Heart left ventricle (tissue), 16 donors: ENCODE measurements at places on chromosomes 4 and X. TPM values are rescaled to one million over a fixed set of nuclear protein-coding genes. Genes with fewer than 3 reads are reported as not detected.

DNA sequence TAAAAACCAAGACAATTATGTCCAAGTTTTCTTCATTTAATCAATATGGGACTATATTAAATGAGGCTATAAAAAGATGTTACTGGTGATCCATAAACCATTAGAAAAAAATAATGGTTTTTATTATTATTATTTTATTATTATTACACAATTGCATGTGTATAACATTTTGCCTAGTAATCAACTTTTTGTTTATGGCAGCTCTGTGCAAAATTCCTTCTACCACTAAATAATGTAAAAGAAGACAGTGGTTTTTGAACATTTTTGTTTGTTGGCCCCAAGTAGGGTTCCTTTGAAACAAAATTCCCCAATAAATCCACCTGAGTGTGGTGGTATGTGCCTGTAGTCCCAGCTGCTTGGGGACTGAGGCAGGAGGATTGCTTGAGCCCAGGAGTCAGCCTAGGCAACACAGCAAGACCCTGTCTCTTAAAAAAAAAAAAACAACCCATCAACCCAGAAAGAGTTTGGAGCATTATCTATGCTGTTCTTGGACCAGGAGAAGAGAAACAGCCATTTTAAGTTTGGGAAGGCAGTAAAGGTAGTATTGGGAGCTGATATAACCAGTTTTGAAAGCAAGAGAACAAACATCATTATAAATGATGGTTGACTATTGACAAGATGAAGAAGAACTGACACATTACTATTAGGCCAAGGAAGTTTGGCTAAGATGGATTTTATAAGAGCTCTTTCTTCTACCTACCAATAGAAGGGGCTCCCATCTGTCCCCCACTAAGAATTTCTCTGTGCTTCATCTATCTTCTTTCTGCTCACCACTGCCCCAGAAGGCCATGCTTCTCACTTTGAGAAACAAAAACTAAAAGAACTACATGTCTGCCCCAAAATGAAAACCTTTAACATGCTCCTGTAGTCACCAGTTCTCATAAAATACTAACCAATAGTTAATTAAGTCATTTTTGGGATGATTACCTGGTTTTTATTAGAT is 2.2 kb downstream of the TMEM156 start:
- no peak overlapping the region for H3K4me3 ChIP-seq
- H3K36me3 ChIP-seq, result no peaks in the 10 kb centered on the region
- no peak for DNase-seq
- H3K27ac ChIP-seq, result no peak overlapping the region
- no peaks in the 10 kb centered on the region for H3K27me3 ChIP-seq

BST1 gene
- total RNA-seq, result 8.4 TPM

GRCh38 chr4:175998782-175999181 is 66.9 kb upstream of the WDR17 start:
- H3K4me3 ChIP-seq, result no peak overlapping the region
- no peaks in the 10 kb centered on the region for H3K36me3 ChIP-seq
- DNase-seq, result no peak
- peaks cover 11% of the 10 kb centered on the region for H3K4me1 ChIP-seq

DNA sequence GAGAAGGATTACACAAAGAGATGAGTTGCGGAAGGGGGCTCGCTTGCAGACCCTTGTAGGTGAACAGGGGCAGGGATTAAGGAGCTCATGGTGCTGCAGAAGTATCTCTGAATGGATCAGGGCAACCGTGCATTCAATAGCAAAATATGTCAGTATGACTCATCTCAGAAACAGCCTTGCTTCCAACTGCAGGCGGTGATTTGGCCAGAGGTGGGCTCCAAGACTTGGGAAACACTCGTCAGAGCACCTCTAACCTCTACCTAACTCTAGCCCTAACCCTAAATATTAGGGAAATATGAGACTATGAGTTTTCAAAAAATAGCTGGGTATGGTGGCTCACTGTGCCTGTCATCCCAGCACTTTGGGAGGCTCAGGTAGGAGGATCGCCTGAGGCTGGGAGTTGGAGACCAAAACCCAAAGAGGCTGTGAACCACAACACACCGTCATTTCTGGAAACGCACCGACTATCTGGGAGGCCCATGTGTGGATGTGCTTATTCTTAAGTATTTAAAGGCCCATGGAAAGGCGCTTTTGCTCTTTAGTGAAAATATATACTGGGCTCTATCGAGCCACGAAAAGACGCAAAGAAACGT is 102.6 kb downstream of the DHRSX start:
- H3K27me3 ChIP-seq, result no peaks in the 10 kb centered on the region
- no peak for DNase-seq
- H3K4me1 ChIP-seq, result peaks cover 4% of the 10 kb centered on the region
- no peaks in the 10 kb centered on the region for H3K36me3 ChIP-seq
